ENCODE measurements at places on chromosomes 4 and X. TPM values are rescaled to one million over a fixed set of nuclear protein-coding genes. Genes with fewer than 3 reads are reported as not detected.
A peak's percentile ranks its signal among the peaks of the same experiment; 100 is the strongest.

- no peaks in the 10 kb centered on the region for H3K4me1 ChIP-seq
- H3K4me3 ChIP-seq = no peak overlapping the region
- no peak for DNase-seq
- no peak overlapping the region for H3K27ac ChIP-seq
- no peaks in the 10 kb centered on the region for H3K27me3 ChIP-seq
- no peaks in the 10 kb centered on the region for H3K36me3 ChIP-seq
Measured at GRCh38 chr4:170414961-170415360, 325.2 kb upstream of the AADAT start.

- H3K27me3 ChIP-seq = no peaks in the 10 kb centered on the region
- H3K36me3 ChIP-seq = no peaks in the 10 kb centered on the region
- H3K4me3 ChIP-seq = no peak overlapping the region
Measured at GRCh38 chr4:153038623-153039311, 102.6 kb downstream of the FHDC1 start.

Gene MAEA
- total RNA-seq = 55.7 TPM

GRCh38 chrX:39648548-39649254, 449.1 kb downstream of the BCOR start:
- H3K27ac ChIP-seq = no peak overlapping the region
- DNase-seq = no peak
- H3K4me3 ChIP-seq = no peak overlapping the region
- H3K36me3 ChIP-seq = no peaks in the 10 kb centered on the region
- H3K27me3 ChIP-seq = peaks cover 24% of the 10 kb centered on the region

GRCh38 chrX:110450050-110450449, 91.4 kb downstream of the RTL9 start:
- H3K36me3 ChIP-seq = no peaks in the 10 kb centered on the region
- peak; percentile 94 for DNase-seq
- peaks cover 42% of the 10 kb centered on the region for H3K27me3 ChIP-seq

GRCh38 chr4:138216272-138216867, 25.8 kb downstream of the SLC7A11 start:
- no peaks in the 10 kb centered on the region for H3K4me1 ChIP-seq
- no peak for DNase-seq
- H3K4me3 ChIP-seq = no peak overlapping the region
- H3K27ac ChIP-seq = no peak overlapping the region
- H3K36me3 ChIP-seq = peaks cover 3% of the 10 kb centered on the region
- H3K27me3 ChIP-seq = no peaks in the 10 kb centered on the region

Gene NDP
- 0.59 TPM for total RNA-seq

GRCh38 chr4:25397305-25397704, 20.2 kb downstream of the ANAPC4 start:
- DNase-seq = no peak
- H3K27ac ChIP-seq = no peak overlapping the region
- H3K27me3 ChIP-seq = no peaks in the 10 kb centered on the region
- H3K4me3 ChIP-seq = no peak overlapping the region

DNA sequence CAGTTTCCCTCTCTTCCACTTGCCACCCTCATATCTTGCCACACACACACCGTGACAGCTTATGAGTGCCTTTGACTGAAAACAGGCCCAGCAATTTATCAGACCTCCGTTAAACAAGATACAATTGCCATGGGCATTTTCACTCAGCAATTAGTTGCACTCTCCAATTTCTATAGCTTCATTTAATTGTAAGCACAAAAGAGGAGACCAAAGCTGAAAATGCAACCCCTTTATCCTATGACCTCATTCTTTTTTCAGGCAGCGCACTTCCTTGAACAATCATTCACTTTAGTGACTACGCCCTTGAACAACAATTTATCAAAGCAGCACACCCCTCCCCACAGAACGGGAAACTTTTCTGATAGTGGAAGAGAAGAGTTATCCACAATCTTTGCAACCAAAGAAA, 4.1 kb downstream of the POF1B start:
- H3K27ac ChIP-seq = no peak overlapping the region
- H3K4me1 ChIP-seq = no peaks in the 10 kb centered on the region
- H3K36me3 ChIP-seq = no peaks in the 10 kb centered on the region
- no peak for DNase-seq

Gene GK2
- total RNA-seq = not detected

DNA sequence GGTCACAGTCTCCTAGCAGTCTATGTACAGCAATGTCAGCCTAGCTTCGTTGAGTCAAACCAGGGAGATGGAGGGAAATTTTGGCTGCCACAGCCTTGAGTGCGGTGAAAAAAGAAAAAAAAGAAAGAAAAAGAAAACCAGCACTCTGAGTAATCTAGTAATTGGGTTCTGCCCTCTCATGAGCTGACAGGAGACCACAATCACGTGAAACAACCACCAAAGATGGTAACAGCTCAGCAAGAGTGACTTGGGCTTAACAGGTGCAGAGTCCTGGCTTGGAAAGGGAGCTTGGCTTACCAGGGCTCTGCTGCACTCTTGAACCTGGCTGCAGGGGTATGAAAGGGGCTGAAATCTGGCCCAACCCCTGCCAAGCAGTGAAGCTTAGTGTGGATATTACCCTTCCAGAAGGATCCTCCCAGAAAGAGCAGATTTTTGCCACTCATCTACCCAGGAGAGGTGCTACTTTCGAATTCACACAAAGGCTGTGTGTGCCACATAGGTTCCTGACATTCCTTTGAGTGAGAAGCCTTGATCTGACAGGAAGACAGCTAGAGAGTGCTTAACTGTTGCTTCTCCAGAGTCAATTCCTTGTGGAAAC, 350.3 kb downstream of the PTTG2 start:
- H3K4me1 ChIP-seq = peaks cover 7% of the 10 kb centered on the region
- no peak overlapping the region for H3K27ac ChIP-seq
- no peak for DNase-seq
- no peaks in the 10 kb centered on the region for H3K36me3 ChIP-seq
- H3K27me3 ChIP-seq = no peaks in the 10 kb centered on the region
- no peak overlapping the region for H3K4me3 ChIP-seq

- peaks cover 10% of the 10 kb centered on the region for H3K4me1 ChIP-seq
- no peak overlapping the region for H3K4me3 ChIP-seq
- peak overlapping the region; percentile 75 for H3K27ac ChIP-seq
- DNase-seq = no peak
Measured at GRCh38 chr4:88964450-88964849, 92.5 kb downstream of the FAM13A start.

DNA sequence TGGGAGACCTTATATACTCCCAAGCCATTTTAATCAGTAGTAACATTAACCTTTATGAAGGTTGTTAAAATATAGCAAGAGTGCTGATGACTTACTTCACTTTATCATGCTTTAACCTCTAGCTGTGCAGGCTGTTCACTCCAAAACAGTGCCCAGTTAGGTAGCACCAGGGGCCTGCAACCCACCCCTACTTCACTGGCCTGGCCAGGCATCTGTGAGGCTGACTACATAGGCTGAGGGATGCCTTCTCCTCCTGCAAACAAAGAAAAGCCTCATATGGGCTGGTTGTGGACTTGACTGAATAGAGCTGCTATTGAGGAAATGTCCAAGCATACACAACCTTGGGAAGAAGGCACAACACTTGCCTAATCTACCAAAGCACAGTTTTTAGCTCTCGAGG, 172.8 kb downstream of the SHROOM3 start:
- H3K36me3 ChIP-seq = no peaks in the 10 kb centered on the region
- H3K4me1 ChIP-seq = peaks cover 42% of the 10 kb centered on the region
- H3K27me3 ChIP-seq = no peaks in the 10 kb centered on the region
- no peak overlapping the region for H3K4me3 ChIP-seq

- H3K27me3 ChIP-seq = no peaks in the 10 kb centered on the region
Measured at GRCh38 chr4:149160370-149160769, 655.3 kb downstream of the IQCM start.

Gene FGF2
- 69.2 TPM for total RNA-seq

Gene DKK2
- not detected for total RNA-seq

Gene PAGE2
- not detected for total RNA-seq

DNA sequence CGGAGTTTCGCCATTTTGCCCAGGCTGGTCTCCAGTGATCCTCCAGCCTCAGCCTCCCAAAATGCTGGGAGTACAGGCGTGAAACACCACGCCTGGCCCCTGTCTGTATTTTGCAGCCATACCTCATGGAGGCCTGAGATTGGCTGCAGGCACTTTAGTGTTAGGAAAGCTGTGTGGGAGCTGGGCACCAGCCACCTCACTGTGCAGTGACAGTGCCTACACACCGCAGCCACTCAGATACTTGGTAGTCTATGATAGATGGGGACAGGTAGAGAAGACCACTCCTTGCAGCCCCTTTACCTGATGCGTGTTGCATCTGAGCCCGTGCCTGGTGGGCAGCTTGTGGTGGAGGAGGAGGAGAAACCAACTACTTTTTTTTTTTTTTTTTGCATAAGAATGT, 16.3 kb downstream of the SMS start:
- DNase-seq = no peak
- H3K36me3 ChIP-seq = no peaks in the 10 kb centered on the region
- no peak overlapping the region for H3K4me3 ChIP-seq
- no peaks in the 10 kb centered on the region for H3K27me3 ChIP-seq

GRCh38 chr4:101288365-101289145, 58.8 kb downstream of the PPP3CA start:
- no peak overlapping the region for H3K27ac ChIP-seq
- no peak overlapping the region for H3K4me3 ChIP-seq
- no peak for DNase-seq
- no peaks in the 10 kb centered on the region for H3K27me3 ChIP-seq
- H3K4me1 ChIP-seq = peaks cover 18% of the 10 kb centered on the region
- H3K36me3 ChIP-seq = no peaks in the 10 kb centered on the region

DNA sequence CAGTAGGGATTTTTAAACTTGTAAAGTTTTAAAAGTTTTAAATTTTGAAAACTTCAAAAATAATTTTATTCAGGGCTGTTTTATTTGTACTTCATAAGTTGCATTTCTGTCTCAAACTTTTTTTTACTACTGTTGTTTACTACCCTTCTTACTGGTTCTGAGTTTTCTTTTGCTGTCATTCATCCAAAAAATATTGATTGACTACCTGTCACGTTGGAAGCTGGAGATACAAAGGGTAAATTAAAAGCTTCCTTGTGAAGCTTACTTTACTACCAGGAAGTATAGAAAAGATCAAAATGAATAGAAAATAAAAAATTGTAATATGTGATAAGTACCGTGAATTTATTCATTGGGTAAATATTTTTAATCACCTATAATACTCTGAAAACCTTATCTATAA, 49.4 kb upstream of the MCUB start:
- no peaks in the 10 kb centered on the region for H3K27me3 ChIP-seq
- no peak overlapping the region for H3K27ac ChIP-seq
- H3K4me3 ChIP-seq = no peak overlapping the region
- no peak for DNase-seq
- peaks cover 39% of the 10 kb centered on the region for H3K36me3 ChIP-seq

DNA sequence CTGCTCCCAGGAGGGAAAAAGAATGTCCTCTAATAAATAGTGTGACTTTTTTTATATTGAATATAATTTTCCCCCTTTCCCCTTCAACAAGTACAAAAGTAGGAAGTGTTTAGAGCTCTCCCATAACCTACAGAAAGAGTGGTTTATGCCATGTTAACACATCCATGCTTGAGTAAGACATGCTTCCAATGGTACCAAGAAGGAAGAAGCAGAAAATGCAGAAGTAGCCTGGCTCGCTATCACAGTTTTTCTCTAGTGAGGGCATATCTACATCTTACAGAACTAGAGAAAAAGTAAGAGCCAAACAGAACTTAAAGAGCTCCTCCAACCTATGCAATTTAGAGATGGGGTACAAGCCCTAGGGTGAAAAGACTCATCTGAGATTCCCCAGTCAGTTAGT, 82.5 kb downstream of the ARHGEF9 start:
- H3K27ac ChIP-seq = no peak overlapping the region
- no peaks in the 10 kb centered on the region for H3K4me1 ChIP-seq
- no peak for DNase-seq

Gene MBTPS2
- total RNA-seq = 9.0 TPM

Gene SPANXN3
- not detected for total RNA-seq

DNA sequence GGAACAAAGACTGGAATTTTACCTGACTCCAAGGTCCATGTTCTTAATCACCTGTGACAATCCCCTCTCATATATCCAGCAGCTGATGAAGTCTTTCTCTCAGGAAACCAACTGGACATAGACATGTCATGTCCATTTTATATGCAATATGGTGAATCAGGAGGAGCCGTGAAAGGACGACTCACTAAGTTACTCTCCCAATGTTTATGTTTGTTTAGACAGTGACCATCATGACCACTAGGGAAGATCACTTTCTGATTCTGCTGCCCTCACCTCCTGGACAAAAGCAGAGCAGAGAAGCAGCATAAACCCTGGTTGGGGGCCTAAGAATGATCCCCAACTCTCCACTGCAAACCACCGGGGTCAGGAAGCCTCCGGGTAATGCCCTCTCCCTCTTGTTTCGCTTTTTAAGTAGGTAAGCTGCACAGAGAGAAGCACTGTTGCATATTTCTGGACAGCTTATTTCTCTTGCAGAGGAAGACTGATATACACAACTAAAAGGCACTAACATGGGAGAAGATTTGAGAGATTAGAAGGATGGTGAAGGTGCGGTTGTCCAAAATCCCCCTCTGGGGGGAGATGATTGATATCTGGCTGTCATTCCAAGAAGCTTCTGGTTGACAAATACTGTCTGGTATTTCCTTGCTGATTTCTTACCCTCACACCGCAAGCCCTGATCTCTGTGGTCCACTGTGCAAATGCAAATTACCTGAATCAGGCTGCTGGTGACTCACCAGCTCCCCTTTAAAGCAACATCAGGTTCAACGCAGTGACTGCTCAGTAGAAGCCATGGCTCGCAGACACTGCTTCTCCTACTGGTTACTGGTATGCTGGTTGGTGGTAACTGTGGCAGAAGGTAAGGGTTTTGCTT, at the start of gene ODAPH:
Gene ODAPH, plus strand, starts transcription at position 773 of the 871 bp plus-strand sequence. Its CDS starts 17 bp downstream, at position 790.
- H3K27ac ChIP-seq = no peak within 1 kb of the TSS
- H3K36me3 ChIP-seq = no peaks in the 10 kb centered on the region
- H3K27me3 ChIP-seq = peaks cover 4% of the 10 kb centered on the region
- no peak within 1 kb of the TSS for H3K4me3 ChIP-seq
- H3K4me1 ChIP-seq = peaks cover 7% of the 10 kb centered on the region
- DNase-seq = peak; percentile 58

DNA sequence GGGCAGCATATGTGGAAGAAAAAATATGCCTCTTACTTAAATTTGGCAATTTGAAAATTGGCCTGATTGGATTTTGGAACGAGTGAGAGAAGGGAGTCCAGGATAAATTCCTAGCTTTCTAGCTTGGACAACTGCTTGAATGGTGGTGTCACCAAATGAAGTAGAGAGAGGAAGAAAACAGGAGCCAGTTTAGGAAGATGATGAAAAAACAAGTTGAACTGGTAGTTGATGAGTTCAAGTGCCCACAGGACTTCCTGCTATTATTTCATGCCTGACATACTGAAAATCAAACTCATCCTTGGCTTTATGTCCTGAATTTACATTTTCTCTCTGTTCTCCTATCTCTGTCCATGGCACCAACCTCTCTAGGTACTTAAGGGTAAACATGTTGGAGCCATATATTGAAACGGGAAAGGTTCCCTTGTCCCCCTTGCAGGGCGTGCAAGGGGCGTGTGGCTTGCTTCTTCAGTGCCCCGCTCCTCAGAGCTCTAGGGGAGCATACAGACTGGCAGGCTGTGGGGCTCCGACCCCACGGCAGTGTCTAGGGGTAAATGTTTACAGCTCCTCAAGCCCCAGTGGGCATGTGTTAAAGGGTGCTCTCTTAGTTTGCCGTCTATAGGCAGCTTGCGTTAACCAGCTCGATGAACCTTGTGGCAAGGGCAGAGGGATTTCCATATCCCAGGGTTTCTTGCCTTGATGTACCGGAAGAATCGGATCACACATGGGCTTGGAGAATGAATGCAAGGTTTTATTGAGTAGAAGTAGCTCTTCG, 250.7 kb upstream of the PGRMC2 start:
- no peak overlapping the region for H3K27ac ChIP-seq
- DNase-seq = peak; percentile 13
- no peaks in the 10 kb centered on the region for H3K27me3 ChIP-seq
- no peaks in the 10 kb centered on the region for H3K4me1 ChIP-seq

Measured in osteoblast (primary cell).